Stimulated activated CD4-positive, alpha-beta T cell treated with anti-CD3 and anti-CD28 coated beads, TNF-alpha, amount 100 ng/mL, for 24 hours (primary cell): ENCODE measurements at places on chromosomes 4 and X.

DNA sequence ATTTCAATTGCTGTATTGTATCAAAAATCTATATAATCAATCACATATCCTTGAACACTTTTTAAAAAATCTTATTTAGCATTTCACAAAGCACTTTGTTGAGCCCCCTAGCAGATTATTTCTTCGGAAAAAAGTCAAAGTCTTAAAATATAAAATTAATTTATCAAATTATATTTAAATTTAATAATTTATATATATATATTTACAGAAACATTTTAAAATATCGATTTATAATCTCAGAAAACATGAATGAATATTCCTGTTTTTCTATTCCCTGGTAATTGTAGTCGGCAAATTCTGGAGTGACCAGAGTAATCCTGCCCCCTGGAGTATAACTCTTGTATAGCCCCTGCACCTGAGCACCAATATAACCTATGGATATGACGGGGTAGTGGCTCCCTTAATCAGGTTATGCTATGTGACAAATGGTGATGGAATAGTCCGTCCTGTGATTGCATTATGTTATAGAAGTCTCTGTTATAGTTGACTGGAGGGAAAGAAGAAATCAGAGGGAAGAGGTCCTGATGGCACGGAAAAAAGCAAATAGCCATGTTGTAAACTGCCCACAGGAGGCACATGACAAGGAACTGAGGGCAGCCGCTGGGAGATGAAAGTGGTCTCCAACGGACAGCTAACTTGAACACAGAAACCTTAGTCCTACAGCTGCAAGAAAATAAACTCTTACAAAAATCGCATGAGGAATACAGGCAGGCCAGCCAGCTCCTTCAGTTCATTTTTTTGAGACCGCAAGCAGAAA is 1092.3 kb downstream of the ARAP2 start:
- DNase-seq, result no peak

- DNase-seq, result no peak
Measured at GRCh38 chrX:70264784-70265183, 3.4 kb upstream of the ARR3 start.

- no peak for DNase-seq
Measured at GRCh38 chr4:185387957-185388356, 7.8 kb downstream of the LRP2BP start.

DNA sequence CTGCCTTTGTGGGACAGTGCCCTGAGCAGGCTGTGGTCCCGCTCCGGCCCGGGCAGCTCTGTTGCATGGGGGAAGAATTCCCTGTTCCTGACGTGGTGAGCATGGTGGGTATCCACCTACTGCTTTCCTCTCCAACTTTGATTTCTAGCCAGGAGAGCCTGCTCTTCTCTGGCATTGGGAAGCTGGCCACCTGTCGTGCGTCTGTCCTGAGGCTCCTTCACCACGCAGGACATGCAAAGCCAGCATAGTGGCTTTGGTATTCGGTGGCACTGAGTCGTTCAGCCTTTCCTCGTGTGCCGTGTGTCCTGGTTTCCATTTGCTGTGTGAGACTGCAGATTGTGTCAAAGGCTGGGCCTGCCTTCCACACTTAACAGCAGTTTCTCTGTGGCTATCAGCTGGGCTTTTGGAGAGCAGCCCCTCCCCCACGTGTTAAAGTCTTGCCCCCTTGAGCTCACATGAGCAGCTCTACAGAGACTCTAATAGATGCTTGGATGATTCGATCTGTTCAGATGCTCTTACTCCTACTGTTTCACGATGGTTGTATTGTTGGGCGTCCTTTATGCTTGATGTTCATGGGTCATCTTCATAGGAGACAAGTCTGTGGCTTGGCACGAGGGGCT is 46.3 kb upstream of the CLCN4 start:
- DNase-seq, result no peak

DNA sequence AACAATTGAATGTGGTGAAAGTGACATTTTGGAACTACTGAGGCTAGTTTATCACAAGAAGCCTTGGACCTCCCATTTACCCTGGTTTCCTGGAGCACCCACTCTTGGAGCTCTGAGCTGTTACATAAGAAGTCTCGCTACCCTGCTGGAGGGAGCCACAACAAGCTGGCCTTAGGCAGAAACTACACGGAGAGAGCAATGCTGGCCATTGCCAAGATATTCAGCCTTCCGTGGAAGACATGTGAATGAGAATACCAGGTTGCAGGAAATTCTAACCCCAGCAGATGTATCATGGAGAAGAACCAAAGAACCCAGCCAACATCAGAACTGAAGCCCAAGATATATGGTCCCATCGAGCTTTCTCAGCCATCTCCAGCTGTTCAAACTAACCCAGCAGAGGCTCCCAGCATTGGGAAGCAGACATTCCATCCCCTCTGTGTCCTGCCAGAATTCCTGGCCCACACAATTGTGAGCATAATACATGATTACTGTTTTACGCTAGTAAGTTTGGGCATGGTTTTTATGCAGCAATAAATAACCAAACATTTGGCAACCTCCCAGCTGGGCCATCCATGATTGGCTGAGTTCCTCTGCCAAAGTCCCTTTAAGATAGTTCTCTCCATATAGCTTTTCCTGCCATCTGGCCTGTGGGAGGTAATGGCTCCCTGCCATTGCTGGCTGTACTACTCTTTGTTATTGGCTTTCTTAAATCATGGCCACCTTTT is 17.9 kb upstream of the PDE5A start:
- DNase-seq, result no peak

DNA sequence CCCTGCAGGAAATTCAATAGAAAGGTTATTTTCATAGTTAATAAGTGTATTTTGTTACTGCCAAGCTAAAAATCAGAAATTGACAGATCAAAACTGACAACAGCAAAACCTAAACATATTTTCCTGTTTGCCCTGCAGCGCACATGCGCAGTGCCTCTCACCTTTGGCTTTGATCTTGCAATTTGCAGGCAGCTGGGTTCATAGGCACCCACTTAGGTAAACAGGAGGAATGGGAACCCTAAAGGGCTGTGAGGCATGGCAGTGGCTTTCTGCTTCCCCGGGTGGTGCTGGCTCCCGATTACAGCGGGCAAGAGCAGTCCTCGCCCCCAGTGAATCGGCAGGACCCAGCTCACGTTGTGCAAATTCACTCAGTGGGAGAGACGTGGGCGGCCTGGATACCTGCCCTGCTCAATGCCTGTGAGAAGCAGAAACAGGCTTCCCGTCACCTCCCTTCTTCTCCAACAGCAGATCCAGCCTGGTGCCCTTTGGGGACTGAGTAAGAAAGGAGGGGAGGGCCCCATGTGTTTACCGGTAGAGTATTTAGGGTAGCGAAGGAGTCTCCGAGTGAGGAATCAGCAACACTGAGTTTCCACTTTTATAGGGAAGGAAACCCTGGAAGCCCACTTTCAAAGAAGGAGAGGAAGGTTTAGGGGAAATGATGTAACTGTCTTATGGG is 25.7 kb downstream of the CCKAR start:
- DNase-seq, result no peak

GRCh38 chr4:169266661-169267060 is 4.1 kb downstream of the SH3RF1 start:
- DNase-seq, result no peak

DNA sequence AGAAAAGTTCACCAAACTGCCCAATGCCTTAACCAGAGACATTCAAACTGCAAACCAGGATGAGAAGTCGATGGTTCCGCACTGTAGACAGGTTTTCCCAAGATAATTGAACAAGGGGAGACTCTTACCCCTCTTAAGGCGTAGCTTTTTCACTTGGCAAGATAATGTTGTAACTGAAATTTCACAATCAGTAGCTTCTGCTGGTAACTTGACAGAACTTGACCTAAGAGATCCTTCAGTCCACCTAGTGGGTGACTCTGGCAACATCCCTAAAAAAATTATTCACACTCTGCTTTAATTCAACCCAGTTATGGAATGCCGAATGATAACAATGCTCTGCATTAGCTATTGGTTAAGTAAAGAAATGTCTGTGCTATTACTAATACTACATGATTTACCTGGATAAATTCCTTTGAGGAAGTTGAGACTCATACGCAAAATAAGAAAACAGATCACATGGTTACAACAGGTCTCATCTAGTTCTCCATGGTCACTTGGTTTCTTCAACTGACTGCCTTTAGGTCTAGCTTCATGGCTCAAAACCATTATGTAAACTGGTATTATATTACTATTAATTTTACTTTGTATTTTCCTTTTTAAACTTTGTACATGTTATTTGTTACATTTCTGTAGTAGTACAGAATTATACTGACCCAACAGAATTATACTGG is 9.1 kb downstream of the ELF2 start:
- no peak for DNase-seq

DNA sequence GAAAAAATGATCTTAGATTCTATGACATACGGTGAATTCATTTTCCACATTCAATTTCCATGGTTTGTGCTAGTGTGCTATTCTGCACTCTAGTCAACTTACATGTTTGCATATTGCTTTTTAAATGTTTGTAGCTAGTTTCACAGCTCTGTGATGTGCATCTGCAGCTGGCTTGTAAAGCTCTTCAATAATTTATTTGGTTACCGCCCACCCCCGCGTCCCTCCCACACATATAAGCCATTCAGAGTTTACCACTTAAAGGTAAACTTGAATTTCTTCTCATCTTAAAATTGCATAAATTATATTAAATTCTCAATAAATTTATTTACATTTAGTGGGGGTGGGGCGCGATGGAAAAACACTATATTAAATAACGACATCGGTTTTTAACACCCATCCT is 291 bp upstream of the NBDY start:
- no peak for DNase-seq

- no peak for DNase-seq
Measured at GRCh38 chr4:109325698-109326097, 23.2 kb upstream of the COL25A1 start.

- no peak for DNase-seq
Measured at GRCh38 chr4:57764856-57765255, 654.7 kb upstream of the IGFBP7 start.

GRCh38 chrX:368811-369562 is 17.7 kb downstream of the PPP2R3B start:
- no peak for DNase-seq

DNA sequence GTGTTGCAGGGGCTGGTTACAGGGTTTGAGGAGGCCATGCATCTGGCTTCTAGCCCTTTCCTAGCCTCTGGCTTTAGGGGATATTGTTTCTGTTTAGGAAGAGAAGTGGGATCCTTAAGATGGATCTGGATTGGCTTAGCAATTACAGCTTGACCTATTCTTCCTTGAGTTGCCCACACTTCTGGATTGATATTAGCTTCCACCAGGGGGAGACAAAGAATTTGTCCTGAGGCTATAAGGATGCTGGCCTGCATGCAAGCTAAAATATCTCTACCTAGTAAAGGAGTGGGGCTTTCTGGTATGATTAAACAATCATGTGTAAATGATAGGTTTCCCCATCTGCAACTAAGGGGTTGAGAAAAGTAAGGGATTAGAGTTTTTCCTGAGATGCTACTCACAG is 117.2 kb downstream of the TEX13C start:
- DNase-seq, result no peak

- no peak for DNase-seq
Measured at GRCh38 chr4:48134081-48134480, at the start of gene TXK. Gene TXK, minus strand, starts transcription at chr4:48134250. Its CDS starts 80 bp downstream, at chr4:48134170.

DNA sequence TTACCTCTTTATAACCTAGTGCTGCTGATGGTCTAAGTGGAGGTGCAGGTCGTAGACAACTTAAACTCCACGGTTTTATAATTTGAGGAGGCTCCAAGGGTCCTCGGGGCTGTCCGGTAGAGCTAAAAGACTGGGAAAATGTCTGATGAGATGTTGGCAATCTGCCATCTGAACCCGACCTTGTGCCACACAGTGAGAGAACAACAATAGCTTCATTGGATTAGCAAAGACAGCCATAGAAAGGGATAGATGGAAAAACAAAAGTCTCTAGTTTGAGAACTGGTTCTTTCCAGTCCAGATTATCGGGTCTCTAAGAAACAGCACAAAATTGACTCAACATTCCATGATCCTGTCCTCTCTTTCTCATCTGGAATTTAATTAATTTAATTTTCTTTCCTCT is 31.6 kb downstream of the CD40LG start:
- no peak for DNase-seq

GRCh38 chrX:41759817-41760216 is 35.8 kb downstream of the GPR82 start:
- no peak for DNase-seq

DNA sequence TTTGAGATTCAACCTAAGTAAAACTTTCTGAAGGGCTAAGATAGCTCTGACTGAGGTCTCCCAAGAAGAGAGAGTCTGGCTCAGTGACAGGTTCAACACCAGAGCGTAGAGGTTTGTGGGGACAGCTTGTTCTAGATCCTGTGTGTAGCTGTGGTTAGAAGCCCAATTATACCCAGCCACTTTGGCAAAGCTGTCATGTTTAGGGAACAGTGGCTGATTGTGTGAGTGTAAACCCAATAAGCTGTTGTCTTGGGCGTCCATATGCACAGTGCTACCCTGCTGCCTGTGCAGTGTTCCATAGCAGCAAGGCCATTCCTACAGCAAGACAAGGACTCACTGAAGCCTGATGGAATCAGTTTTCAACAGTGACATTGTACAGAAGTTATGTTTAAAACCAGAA is 11.2 kb upstream of the SCRG1 start:
- DNase-seq, result no peak
